ENCODE measurements at places on chromosomes 7 and 10.

DNA sequence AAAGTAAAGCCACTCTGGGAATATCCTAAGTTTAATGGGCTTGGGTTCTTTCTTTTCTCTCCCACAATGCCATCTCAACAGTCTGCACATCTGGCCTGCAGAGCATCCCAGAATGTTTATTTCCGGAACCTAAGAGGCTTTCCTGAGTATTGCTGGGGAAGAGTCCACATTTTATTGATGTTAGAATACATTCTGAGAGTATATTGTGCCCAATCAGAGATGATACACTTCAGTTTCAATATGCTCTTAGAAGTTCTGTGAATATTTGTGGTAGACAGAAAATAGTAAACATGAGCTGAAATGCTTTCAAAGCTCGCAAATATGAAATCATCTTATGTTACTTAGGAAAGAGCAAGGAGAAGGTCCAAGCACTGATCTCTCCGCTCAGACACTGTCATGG, 200.6 kb downstream of the TWIST1 start:
- DNase-seq, result no peak

- peak; percentile 74 for DNase-seq
These were observed 123.9 kb downstream of the SEMA3C start for GRCh38 chr7:80794631-80795573.

GRCh38 chr7:95766657-95767056, 5.7 kb upstream of the DYNC1I1 start:
- no peak for DNase-seq

- DNase-seq, result no peak
These were observed 27.0 kb downstream of the SND1 start for GRCh38 chr7:127678947-127679346.

DNA sequence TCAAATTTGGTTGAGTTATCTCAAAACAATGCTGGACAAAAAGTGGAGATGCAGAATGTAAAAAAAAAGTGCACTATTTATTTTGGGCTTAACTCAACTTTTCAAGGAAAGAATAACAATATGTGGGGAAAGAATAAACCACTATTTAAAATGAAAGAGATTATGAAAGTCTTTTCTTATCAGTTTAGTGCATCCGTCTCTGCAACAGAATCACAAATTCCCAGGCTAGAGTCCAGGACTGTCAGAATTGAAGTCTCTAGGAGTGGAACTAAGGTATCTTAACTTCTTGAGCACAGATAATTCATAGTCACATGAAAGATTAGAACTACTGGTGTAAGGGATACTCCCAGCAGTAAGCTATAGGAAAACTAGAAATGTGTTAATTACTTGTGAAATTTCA, 1200.3 kb upstream of the LRRN3 start:
- DNase-seq, result no peak

GRCh38 chr7:13742126-13742525, 247.3 kb downstream of the ETV1 start:
- DNase-seq, result no peak

DNA sequence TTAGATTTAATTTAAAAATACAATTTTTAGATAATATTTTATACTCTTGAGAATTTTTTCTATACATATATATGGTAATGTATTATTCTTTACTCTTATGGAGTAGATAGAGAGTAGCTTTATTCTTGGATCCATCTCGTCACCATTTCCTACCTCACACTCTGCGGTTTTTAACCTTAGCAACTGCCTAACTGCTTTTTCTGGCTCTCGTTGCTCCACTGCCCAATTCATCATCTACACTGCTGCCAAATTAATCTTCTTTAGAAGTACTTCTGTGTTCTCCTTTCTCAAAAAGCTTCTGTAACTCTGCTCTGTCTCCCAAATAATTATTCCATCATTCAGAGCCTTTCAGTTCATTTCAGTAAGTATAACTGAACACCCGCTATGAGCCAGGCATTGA, 35.3 kb downstream of the CAPZA2 start:
- DNase-seq, result no peak

- no peak for DNase-seq
These were observed 17.3 kb upstream of the EVX1 start for GRCh38 chr7:27224983-27225934.

- DNase-seq, result no peak
These were observed 171.8 kb upstream of the AHR start for GRCh38 chr7:17126413-17127268.

- DNase-seq, result no peak
These were observed 3.2 kb upstream of the IFIT1 start for GRCh38 chr10:89389254-89389653.

DNA sequence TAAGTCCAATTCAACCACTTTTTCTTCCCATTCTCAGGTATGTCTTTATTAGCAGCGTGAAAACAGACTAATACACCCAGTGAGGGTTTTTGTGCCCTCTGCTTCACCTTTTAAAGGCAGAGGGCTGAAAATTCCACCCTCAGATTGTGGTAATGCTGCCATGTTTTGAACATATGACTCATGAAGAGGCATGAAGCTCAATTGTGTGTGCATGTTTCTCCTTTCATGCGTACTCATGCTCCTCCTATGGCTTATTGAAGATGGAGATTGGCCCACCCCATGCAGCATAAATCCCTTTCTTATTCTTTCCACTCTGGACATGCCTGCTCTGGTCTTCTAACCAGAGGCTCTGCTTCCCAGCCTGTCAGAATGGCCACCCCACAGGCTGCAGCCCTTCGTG, 168.0 kb upstream of the PRKCQ start:
- DNase-seq, result no peak

DNA sequence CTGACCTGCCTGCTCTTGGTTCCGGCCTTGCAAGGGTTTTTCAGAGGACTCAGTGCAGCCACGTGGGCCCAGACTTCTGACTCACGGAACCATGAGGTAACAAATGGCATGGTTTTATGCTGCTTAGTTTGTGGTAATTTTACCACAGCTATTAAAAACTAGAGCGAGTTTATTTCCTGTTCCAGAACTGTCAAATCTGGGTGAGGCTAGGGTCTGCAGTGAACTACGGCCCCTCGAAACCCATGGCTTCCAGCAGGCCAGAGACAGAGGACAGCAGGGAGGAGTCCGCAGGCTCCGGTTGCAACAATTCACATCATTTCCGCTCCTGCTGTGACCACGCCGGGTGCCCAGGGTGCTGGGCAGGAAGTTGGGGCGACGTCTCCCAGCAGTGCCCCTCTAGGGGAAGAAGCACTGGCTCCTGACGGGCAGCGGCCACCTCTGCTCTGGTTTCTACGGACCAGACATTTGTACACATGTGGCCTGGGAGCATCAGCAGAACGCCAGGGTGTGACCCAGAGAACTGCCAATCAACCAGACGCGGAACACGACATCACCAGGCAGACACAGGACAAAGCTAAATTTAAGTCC, 74.8 kb downstream of the ADARB2 start:
- DNase-seq, result no peak

- no peak for DNase-seq
These were observed 67.2 kb upstream of the POT1 start for GRCh38 chr7:124996778-124997177.

GRCh38 chr7:2781636-2782035, 62.5 kb downstream of the GNA12 start:
- DNase-seq, result no peak

DNA sequence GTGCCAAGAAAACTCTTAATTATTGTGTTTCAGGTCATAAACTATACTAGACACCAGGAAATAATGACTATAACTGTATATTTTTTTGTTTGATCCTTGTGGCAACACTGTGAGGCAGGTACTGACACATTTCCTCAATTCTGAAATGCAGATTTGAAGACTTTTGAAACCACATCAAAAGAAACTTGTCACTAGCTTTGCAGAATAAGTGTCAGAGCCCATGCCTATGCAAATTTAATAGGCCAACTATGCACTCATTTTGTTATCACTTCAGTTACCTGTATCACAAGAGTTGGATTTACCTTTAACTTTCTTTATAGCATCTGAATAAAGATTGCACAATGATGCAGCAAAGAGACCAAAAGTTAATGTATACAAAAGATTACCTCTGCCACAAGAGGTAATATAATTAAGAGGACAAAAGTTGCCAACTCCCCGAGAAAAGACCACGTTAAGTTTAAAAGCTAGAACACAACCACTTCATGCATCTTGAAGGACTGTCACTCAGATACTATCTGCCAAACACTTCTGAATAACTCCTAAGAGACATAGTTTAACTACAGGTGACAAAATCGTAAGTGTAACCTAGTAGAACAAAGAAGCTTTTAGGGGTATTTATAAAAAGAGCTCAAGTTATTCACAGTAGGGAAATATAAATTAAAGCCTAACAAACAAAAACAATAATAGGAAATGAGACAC, 80.5 kb downstream of the ELAPOR2 start:
- DNase-seq, result no peak

DNA sequence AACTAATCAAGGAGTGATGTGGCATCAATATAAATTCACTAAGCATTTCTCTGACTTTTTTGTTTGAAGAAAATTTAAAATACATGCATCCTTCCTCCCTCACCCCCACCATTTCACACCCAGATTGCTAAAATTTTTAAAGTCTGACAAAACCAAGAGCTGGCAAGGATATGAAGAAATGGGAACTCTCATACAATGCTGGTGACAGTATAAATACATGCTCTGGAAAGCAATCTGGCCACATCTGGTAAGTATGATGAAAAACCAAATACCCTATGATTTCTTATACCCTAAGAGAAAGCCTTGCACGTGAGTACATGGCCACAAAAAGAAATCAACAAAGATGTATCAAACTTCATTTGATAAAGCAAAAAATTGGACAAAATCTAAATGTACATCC, 31.2 kb downstream of the P4HA1 start:
- no peak for DNase-seq

DNA sequence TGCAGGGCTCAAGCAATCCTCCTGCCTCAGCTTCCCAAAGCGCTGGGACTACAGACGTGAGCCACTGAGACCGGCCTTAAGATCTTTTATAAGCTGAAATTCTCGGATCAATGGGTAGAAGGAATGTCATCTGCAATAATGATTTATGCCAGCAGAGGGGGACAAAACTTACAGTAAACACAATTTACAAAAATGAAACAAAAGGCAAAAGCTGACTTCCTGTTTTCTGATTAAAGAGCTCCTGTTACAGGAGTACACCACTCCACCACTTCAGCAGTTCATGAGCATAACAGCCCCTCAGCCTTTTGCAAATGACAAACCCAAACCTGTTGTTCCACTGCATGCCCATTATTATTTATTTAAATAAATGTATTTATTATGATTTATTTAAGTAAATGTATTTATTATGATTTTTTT, 88.5 kb upstream of the ATP6V0A4 start:
- DNase-seq, result peak; percentile 49

DNA sequence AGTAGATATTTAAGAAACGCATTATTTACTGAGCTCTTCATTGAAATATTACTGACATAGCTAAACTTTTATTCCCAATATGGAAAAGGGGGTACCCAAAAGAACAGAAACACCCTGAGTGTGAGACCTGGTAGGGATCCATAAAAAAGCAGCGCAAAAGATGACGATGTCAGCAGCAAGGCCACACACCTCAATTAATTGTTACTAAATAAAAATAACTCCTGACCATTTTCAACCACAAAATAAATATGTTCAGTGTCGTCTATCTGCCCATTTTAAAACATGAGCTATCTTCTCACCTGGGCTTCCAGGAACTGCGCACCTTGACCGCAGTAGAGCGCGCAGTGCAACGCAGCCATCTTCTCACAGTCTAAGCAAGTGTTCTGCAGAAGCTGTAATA, 61.2 kb downstream of the GSAP start:
- DNase-seq, result no peak

DNA sequence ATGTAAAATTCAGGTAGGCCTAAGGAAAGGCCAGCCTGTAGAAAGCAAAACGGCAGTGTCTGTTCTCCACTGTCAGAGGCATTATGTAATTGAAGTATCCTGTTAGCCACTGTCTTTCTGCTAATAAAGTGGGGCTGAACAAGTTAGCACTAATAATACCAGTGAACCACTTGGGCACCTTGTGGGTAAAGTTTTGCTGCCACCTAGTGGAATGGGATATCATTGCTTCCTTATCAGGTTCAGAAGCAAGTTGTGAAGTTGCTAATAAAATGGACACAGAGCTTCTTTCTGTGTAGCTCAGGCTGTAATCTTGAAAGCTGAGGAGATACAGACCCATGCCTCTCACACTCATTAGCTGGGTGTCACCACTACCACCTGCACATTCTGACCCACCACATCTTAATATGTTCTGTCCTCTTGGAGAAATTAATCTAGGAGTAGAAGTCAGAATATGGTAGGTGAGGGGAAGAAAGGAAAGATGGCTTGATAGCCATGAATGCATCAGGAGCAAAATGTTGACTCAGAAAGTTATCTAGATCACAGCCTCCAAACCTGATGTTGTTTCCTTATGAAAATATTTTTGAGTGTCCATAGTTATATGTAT, 175.1 kb downstream of the SEPTIN7 start:
- DNase-seq, result peak; percentile 37

GRCh38 chr10:63103971-63104409, 29.1 kb upstream of the NRBF2 start:
- DNase-seq, result no peak

DNA sequence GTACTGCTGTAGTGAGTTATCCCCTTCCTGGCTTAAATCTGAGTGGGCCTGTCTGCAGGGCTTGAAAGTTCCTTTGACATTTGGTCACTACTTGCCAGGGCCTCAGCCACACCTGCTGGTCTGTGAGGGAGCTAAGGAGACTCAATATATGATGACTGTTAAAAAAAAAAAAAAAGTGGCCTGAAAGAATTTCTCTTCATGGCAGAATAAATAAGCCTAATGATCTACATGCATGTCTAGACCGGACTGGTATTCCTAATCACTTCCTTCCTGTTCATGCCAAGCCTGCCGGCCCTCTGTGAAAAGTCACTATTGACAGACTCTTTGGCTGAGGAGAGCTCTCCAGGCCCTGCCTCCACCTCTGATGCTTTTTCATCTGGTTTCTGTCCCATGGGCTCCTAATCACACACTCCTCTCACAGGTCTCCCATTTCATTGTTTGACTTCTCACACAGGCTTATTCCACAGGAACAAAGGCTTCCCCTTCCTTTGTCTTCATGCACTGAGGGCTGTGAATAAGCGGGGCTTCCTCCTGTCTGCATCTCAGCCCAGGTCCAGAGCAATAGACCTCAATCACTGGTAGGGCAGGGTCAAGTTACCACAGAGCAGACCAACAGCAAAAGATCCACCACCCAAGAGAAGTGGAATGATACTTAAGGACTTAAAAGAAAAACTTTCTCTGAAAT, 99.1 kb upstream of the SEC61G start:
- DNase-seq, result no peak

GRCh38 chr10:103845972-103846371, 9.4 kb downstream of the SH3PXD2A start:
- no peak for DNase-seq
